Stimulated activated CD4-positive, alpha-beta T cell treated with anti-CD3 and anti-CD28 coated beads, TNF-alpha, amount 100 ng/mL, for 4 hours (primary cell): ENCODE measurements at places on chromosomes 5 and 9.

- DNase-seq, result no peak
Measured at GRCh38 chr5:38265546-38266179, 7.3 kb downstream of the EGFLAM start.

- no peak for DNase-seq
Measured at GRCh38 chr5:11595045-11595444, 309.2 kb downstream of the CTNND2 start.

- no peak for DNase-seq
Measured at GRCh38 chr5:126007841-126008240, 415.4 kb upstream of the GRAMD2B start.

- no peak for DNase-seq
Measured at GRCh38 chr5:1497795-1498622, 25.8 kb downstream of the LPCAT1 start.

- no peak for DNase-seq
Measured at GRCh38 chr5:5629607-5629978, 207.1 kb downstream of the ICE1 start.

DNA sequence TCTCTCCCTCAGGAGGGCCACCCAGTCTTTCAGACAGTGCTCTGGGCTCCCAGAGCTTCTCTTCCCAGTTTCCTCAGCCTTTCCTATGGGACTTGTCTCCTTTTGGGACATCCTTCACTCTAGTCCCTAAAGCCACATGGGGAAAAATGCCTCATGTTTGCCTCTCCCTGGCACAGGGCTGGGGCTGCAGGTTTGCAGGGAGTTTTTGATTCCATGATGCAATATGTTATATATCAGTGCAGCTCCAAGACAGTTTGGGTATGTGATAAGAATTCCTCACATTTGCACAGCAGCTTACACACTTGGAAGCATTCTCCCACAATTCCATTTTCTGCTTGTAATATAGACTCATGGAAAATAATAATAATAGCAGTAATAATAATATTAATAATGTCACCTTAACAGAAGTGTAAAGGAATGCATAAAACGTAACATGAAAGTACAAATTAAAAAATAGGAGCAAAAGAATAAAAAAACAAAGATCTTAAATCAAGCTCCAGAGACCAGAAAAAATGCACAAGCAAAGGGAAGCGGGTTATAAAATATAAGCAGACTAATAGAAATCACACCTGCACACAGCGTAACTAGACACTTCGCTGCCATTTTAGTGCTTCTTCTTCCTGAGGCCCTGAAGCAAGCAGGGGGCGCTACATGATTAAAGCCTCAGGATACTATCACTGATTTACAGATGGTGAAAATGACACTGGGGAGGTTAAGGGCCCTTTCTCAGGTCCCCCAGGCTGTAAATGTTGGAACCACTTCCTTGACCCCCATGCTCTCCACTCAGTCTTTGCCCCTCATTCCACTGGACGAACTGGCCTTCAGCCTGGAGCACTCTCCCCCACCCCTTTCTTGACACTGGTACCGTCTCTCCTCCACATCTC is 70.0 kb upstream of the IL17B start:
- DNase-seq, result no peak

DNA sequence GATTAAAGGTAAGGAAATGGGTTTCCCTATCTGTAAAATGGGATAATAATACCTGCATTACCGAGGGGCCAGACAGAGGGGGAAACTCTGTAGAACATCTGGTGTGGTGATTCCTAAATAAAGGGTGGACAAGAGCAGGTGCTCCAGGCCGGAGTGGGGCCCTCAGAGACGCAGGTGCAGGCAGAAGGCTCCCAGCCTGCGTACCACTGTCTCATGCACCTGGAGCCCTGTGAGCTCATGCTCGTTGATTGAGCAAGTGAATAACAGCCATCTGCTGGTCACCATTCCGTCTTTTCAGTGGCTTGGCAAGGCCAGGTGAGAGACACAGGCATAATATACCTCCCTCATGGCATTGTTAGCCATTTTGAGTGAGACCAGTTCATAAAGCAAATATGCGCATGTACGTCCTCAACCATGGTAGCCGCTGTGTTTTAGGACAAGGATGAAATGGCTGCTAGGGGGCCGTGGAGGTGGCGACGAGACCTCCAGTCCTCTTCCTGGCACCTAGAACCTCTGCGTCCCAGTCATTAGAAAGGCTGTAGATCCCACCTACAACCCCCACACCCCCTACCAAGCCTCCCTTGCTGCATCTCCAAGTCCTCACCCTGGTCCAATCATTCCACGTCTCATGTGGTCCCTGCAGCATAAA is 198.0 kb upstream of the MVB12B start:
- DNase-seq, result no peak
